ENCODE measurements at places on chromosomes 3 and 15.

DNA sequence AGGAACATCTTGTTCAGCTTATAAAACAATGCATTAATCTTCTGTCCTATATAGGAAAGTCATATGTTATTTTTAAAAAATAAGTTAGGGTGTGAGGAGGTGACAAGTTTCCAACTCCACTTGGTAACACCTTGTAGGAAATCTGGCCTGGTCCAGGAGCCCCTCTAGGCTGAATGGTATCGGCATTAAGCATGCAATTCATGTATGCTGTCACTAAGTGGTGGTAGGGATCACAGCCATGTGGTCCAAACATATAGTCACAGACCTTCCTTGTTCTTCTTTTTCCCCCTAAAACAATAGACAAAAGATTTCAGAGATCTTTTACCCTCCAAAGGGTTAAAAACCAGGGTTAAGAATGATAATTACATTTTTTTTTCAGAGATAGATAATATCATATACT lies 4.2 kb upstream of the APBA2 start:
- no peak for DNase-seq

DNA sequence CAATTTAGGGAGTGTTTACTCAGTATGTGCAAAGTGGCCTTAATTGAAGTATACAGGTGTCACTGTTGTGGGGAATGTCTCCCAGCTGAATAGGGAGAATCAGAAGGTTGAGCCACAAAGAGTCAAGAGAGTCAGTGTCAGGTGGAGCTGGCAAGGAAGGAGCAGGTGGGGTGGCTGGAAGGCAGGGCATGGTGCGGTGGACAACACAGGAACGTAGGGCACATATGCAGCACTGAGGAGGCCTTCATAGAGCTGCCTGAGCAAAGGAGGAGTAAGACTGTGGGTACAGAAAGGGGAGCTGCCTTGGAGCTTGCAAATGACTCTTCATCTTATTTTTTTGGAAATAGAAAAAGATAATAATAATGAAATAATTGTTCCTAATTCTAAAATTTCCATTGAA lies 20.0 kb downstream of the ARHGEF3 start:
- DNase-seq: no peak

- DNase-seq: no peak
These were observed 954.2 kb downstream of the CADM2 start for GRCh38 chr3:85912980-85913379.

DNA sequence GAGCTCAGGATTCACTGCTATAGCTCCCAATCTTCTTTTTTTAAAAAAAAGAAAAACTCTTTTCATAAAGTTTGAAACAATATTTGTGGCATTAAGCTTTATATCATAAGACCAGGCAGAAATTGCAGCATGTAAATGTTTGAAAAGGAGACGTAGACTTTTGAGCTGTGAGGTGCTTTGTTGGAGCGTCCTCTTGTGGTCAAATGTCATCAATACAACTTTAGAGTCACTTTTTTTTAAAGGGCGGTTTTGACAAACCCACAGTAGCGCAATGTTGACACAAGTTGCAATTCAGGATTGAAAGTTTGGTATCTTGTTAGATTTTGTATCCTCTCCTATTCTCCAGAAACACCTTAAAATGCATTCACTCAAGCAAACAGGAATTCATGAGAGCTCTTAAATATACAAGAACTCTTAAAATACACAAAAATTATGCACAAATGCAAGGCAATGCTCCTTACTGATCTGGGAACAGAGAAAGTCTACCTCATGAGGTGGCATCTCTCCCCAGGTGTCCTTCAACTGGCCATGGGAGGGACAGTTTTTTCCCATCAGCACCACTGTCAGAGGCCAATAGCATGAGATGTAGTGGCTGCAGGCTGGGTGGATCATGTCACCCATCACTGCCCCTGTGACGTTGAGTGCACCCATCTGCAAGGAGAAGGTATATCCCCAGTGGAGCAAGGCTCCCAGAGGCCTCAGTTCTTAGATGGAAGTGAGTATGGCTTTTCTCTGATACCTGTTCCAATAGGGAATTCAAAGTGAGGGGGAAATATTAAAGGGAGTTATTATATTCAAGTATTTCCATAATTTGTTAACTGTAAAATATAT lies 70.7 kb downstream of the ANXA2 start:
- DNase-seq: peak; percentile 53

GRCh38 chr15:63291507-63291906 lies 14.1 kb downstream of the APH1B start:
- DNase-seq: no peak

- DNase-seq: no peak
These were observed 108.1 kb downstream of the TPRA1 start for GRCh38 chr3:127482216-127483004.

- DNase-seq: no peak
These were observed 832 bp downstream of the SLC41A3 start for GRCh38 chr3:126083138-126083445.

- DNase-seq: no peak
These were observed 665.4 kb upstream of the CBLB start for GRCh38 chr3:106534206-106534605.

GRCh38 chr15:60137711-60138396 lies 133.7 kb downstream of the FOXB1 start:
- DNase-seq: no peak

- no peak for DNase-seq
These were observed 223.1 kb upstream of the CTNNB1 start for GRCh38 chr3:40976241-40976640.

GRCh38 chr3:152834776-152835600 lies at the start of gene P2RY1:
Gene P2RY1, plus strand, starts transcription at chr3:152835131. Its CDS starts 652 bp downstream, at chr3:152835783.
- DNase-seq: peak; percentile 62

- no peak for DNase-seq
These were observed 150.1 kb downstream of the MEX3B start for GRCh38 chr15:81895723-81896122.

DNA sequence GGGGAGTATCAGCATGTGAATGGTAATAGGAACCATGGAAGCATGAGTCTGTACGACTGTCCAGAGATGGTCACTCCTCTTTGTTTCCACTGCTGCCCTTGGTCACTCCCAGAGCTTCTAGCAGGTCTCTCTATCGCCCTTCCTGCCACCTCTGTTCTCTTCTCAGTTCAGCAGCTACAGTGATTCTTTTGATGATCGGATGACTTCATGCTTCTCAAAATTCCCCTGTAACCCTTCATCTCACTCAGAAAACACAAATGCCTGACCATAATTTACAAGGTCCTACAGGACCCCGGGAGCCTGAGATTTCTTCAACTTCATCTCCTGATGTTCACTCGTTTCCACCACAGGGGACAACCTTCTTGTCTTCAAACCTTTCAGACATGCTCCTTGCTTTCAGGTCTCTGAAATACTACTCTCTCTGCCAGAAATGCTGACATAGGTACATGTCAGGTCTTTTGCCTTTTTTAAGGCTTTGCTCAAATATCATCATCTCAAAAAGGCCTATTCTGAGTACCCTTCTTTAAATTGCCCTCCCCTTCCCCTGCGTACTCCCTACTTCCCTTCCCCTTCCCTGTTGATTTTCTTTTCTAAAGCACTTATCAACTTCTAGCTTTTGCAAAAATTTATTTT lies 42.1 kb upstream of the BHLHE40 start:
- DNase-seq: no peak

DNA sequence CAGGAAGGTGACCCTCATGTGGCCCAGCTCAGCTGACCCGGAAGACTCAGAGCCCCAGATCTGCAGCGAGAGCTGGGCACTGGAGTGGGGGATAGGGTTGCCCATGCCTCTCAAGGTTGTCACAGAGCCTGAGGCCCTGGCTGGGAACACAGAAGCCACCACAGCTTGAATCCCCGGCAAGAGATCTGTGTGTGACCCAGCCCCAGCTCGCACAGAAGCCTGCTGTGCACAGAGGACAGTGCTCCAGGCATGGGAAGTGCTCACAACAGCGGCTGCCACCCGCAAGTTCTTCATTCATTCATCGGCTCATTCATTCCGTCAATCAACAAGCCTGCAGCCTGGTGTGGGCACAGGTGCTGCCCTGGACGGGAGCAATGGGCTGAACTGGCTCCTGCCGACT lies 36.4 kb downstream of the DNAJB8 start:
- DNase-seq: no peak

DNA sequence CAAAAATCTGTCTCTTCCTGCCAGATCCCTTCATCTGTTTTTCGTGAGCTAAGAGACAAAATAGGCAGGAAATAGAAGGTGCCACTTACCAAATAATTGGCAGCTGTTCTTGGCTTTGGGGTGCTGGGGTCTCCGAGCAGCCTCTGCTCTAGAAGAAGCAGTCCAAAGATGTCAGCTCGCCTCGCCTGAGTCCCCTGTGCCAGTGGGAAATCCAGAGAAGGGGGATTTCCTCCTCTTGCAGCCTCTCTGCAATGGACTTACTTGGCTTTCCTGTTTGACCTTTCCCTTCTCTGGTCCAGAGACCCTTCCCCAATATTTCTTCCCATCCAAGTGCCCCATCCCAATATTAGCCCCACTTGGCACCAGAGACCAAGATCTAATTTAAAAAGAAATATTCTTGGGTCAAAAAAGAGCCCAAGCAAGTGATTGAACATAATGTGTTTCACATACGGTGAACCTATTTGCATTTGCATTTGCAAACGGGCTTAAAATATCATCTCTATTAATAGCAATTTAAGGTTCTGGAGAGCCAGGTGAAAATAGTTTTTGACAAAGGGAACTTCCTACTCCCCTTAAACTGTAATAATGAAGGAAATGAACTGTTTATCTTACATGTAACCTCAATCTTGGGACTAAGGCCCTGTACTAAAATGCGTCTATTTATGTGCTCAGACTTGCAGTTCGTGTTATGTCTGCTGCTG lies 23.2 kb downstream of the CD86 start:
- DNase-seq: no peak

DNA sequence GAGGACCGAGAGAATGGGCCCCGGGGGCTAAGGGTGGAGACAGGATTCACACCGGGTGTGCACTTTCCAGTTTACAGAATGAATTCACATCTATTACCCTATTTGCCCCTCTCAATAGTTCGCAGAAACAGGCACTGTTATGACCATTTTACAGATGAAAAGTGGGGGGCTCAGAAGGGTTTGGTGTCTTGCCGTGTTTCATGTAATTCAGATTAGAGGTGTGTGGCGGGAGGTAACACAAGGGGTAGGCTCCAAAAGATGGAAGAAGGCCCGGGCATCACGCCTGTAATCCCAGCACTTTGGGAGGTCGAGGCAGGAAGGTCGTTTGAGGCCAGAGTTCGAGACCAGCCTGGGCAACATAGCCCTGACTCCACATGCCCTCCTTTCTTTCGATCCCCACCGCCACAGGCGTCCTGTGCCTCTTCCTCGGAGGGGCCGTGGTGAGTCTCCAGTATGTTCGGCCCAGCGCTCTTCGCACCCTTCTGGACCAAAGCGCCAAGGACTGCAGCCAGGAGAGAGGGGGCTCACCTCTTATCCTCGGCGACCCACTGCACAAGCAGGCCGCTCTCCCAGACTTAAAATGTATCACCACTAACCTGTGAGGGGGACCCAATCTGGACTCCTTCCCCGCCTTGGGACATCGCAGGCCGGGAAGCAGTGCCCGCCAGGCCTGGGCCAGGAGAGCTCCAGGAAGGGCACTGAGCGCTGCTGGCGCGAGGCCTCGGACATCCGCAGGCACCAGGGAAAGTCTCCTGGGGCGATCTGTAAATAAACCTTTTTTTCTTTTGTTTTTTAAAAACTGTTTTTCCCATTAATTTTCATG lies 3.4 kb downstream of the DUOXA2 start:
- DNase-seq: no peak

- no peak for DNase-seq
These were observed 354.8 kb upstream of the C2CD4B start for GRCh38 chr15:62519900-62520299.

GRCh38 chr3:126399351-126399735 lies 4.6 kb downstream of the CFAP100 start:
- no peak for DNase-seq

- no peak for DNase-seq
These were observed 4.2 kb downstream of the HHATL start for GRCh38 chr3:42698216-42698910.

DNA sequence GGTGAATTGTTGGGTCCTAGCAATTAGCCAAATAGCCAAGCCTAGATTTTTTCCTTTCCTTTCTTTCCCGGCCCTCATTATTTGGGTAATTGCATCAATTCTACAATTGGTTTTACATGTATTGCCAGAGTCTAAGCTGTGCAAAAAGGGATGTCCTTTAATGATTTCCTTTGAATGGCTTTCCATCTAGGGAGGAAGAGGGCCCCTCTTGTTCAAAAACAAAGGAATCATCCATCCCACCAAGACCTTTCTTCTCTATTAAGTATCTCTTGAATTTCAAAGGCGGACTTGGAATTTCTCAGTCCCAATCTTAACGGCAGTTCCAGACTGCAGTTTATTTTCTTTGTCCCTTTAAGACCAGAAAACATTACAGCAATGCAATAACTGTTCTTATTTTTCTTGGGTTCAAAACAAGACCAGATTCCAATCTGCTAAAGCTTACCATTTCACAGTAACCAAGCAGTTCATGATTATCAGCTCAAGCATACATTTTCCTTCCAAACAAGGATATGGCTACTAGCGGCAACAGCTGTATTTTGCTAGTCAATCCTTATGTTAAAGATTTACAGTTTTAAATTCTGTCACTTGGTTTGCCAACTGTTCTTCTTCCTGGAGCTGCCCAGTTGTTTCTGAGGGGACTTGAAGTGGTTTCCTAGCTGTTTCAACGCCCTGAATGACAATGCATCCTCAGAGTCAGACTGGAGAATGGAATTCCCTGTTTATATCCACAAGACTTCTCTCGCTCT lies 91.4 kb upstream of the LRIG1 start:
- DNase-seq: no peak

GRCh38 chr15:81002331-81003096 lies 1.8 kb downstream of the TLNRD1 start:
- DNase-seq: no peak

- DNase-seq: peak; percentile 0
These were observed 33.9 kb downstream of the DOCK3 start for GRCh38 chr3:50708620-50709019.

DNA sequence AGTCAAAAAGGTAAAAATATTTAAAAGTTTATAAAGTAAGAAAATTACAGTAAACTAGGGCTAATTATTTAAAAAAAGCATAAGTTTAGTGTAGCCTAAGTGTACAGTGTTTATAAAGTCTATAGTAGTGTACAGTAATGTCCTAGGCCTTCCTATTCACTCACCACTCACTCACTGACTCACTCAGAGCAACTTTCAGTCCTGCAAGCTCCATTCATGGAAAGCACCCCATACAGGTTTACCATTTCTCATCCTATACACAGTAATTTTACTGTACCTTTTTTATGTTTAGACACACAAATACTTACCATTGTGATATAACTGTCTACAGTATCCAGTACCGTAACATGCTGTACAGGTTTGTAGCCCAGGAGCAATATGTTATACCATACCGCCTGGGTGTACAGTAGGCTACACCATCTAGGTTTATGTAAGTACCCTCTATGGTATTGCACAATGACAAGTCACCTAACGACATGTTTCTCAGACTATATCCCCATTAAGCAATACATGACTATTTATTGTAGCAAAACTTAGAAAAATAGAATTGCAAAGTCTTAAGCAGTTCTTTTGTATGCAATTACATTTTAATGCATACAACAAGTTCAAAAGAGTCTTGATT lies 19.5 kb downstream of the AVEN start:
- no peak for DNase-seq
